Activated CD4-positive, alpha-beta T cell treated with anti-CD3 and anti-CD28 coated beads, Interleukin-2, amount 10 ng/mL, durations not matched to agents 7 days and 5 days (primary cell): ENCODE measurements at places on chromosomes 1 and 21. TPM values are rescaled to one million over a fixed set of nuclear protein-coding genes. Genes with fewer than 3 reads are reported as not detected.
A peak's percentile ranks its signal among the peaks of the same experiment; 100 is the strongest.

GRCh38 chr1:248886237-248886895 lies 19.7 kb upstream of the PGBD2 start:
- H3K4me3 ChIP-seq, result no peak overlapping the region
- peaks cover 8% of the 10 kb centered on the region for H3K27me3 ChIP-seq
- DNase-seq, result no peak
- no peaks in the 10 kb centered on the region for H3K4me1 ChIP-seq
- no peaks in the 10 kb centered on the region for H3K36me3 ChIP-seq

C1orf87 gene
- total RNA-seq, result not detected

- H3K4me1 ChIP-seq, result peaks cover 30% of the 10 kb centered on the region
- no peak overlapping the region for H3K4me3 ChIP-seq
- DNase-seq, result peak; percentile 33
- no peaks in the 10 kb centered on the region for H3K27me3 ChIP-seq
- peaks cover 64% of the 10 kb centered on the region for H3K36me3 ChIP-seq
Measured at GRCh38 chr1:100277866-100278265, 11.8 kb downstream of the RTCA start.

DNA sequence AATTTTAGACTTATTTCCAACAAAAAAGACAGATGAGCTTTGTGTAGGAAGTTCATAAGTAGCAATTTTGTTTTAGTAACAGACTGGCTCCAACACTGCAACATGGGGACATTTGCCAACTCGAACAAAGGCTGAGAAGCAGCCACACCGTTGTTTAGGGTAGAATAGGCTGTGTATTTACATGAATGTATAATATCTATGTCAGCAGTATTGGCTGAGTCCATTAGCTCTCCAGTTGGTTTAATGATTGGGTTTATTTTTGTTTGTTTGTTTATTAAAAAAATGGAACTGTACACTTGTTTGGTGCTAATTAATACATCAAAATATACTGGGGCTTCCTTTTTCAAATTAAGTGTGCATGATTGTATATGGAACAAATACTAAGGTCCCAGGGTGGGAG lies 7.3 kb upstream of the TMCO2 start:
- DNase-seq, result no peak
- peaks cover 72% of the 10 kb centered on the region for H3K4me1 ChIP-seq
- H3K27me3 ChIP-seq, result no peaks in the 10 kb centered on the region
- H3K4me3 ChIP-seq, result no peak overlapping the region
- peaks cover 55% of the 10 kb centered on the region for H3K36me3 ChIP-seq

- peaks cover 24% of the 10 kb centered on the region for H3K4me1 ChIP-seq
- H3K4me3 ChIP-seq, result no peak overlapping the region
- DNase-seq, result no peak
- no peak overlapping the region for H3K27ac ChIP-seq
- H3K36me3 ChIP-seq, result no peaks in the 10 kb centered on the region
Measured at GRCh38 chr1:6241887-6242740, 1.9 kb upstream of the HES3 start.
